A549 treated with dexamethasone at 1 μM for 4 hours (cell line): ENCODE measurements at places on chromosomes 3 and 15. TPM values are rescaled to one million over a fixed set of nuclear protein-coding genes. Genes with fewer than 3 reads are reported as not detected.

The SLC49A4 gene
- total RNA-seq, result 11.5 to 15.6 TPM (median 13.7 TPM) in 5 replicates

The TMED3 gene
- 155 to 185 TPM (median 176 TPM) in 5 replicates for total RNA-seq

The RARB gene
- total RNA-seq, result 6.8 to 16.5 TPM (median 11.8 TPM) in 5 replicates

The IL17RD gene
- 0.62 to 1.3 TPM (median 1.2 TPM) in 5 replicates for total RNA-seq

The HYKK gene
- 5.5 to 6.6 TPM (median 6.2 TPM) in 5 replicates for total RNA-seq

The GOLGA8J gene
- total RNA-seq, result not detected in 5 replicates

The EXOSC7 gene
- total RNA-seq, result 40.7 to 50.3 TPM (median 41.1 TPM) in 5 replicates

The GAP43 gene
- total RNA-seq, result 0.05 to 0.09 TPM (median 0.06 TPM) in 4 of 5 replicates, not detected in the other

The DNAJC17 gene
- total RNA-seq, result 21.1 to 28.9 TPM (median 25.8 TPM) in 5 replicates

The SLC9C1 gene
- total RNA-seq, result not detected in 5 replicates

The GHSR gene
- total RNA-seq, result not detected in 5 replicates

The SPCS1 gene
- total RNA-seq, result 160 to 177 TPM (median 167 TPM) in 5 replicates

The SLC2A2 gene
- not detected in 5 replicates for total RNA-seq

The MTFMT gene
- 25.0 to 29.4 TPM (median 25.8 TPM) in 5 replicates for total RNA-seq

The TPRG1 gene
- total RNA-seq, result 0.09 to 0.27 TPM (median 0.21 TPM) in 5 replicates

The SCAANT1 gene
- total RNA-seq, result not detected in 5 replicates

The RPL15 gene
- total RNA-seq, result 2,904 to 3,602 TPM (median 2,958 TPM) in 5 replicates

The COL6A5 gene
- not detected in 5 replicates for total RNA-seq

The STRIT1 gene
- total RNA-seq, result not detected in 5 replicates

The FBXL2 gene
- total RNA-seq, result 6.2 to 10.2 TPM (median 7.4 TPM) in 5 replicates

The KLF15 gene
- total RNA-seq, result 1.0 to 1.7 TPM (median 1.2 TPM) in 5 replicates

The PLA2G4F gene
- 0.03 to 0.06 TPM in 2 of 5 replicates, not detected in the others for total RNA-seq

The SKOR1 gene
- total RNA-seq, result 0.05 to 0.08 TPM (median 0.06 TPM) in 4 of 5 replicates, not detected in the other

The ZBTB47 gene
- total RNA-seq, result 4.8 to 7.0 TPM (median 5.8 TPM) in 5 replicates

The CD200R1 gene
- 0.07 to 0.14 TPM (median 0.09 TPM) in 5 replicates for total RNA-seq

The DUOXA1 gene
- 0.03 to 0.27 TPM (median 0.08 TPM) in 5 replicates for total RNA-seq

The HHLA2 gene
- total RNA-seq, result 0.05 to 0.34 TPM (median 0.10 TPM) in 4 of 5 replicates, not detected in the other

The VPS18 gene
- 19.7 to 25.8 TPM (median 24.5 TPM) in 5 replicates for total RNA-seq

The NAA50 gene
- 135 to 171 TPM (median 162 TPM) in 5 replicates for total RNA-seq
